ENCODE measurements at places on chromosomes 12 and 14. TPM values are rescaled to one million over a fixed set of nuclear protein-coding genes. Genes with fewer than 3 reads are reported as not detected.
A peak's percentile ranks its signal among the peaks of the same experiment; 100 is the strongest.

The MIP gene
- total RNA-seq = not detected

DNA sequence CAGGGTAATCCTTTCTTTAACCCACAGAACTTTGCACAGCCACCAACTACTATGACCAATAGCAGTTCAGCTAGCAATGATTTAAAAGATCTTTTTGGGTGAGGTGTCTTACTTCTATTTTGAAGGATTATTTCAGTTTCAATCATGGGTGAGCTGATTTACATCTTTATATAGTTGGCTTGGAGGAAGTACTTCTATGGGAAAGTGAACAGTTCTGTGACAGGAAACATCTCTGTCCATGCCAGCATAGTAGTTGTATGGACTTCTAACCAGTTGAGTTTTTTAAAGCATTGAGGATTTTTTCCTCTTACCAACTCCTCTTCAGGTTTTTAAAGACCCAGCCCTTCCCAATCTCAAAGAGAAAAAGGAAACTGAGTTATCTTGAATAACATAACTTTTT is 17.8 kb upstream of the SLC17A8 start:
- no peak overlapping the region for H3K4me3 ChIP-seq
- H3K36me3 ChIP-seq = peaks cover 57% of the 10 kb centered on the region
- DNase-seq = no peak

The CRACR2A gene
- 7.6 TPM for total RNA-seq

DNA sequence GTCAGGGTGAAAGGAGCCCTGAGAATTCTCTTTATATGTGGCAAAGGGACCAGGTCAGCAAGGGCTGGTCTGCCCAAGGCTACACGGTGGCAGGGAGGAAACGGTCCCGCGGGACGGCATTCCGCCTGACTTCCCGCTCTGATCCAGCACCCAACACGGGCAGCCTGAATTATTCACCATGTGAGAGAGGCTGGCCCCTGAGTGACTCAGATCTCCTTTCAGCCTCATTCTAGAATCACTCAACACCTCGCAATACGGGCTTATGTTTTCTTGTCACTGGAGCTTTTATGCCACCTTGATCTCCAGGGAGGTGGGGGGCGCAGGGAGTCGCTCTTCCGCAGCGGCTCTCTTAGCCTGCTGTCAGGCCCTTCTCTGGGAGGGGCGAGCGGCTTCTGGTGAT is 8.5 kb downstream of the LRTM2 start:
- DNase-seq = no peak
- peaks cover 5% of the 10 kb centered on the region for H3K4me1 ChIP-seq
- H3K27me3 ChIP-seq = peaks cover 100% of the 10 kb centered on the region
- no peak overlapping the region for H3K4me3 ChIP-seq
- no peaks in the 10 kb centered on the region for H3K36me3 ChIP-seq
- H3K27ac ChIP-seq = no peak overlapping the region

- peak overlapping the region; percentile 96 for H3K27ac ChIP-seq
- H3K27me3 ChIP-seq = no peaks in the 10 kb centered on the region
- H3K4me3 ChIP-seq = no peak overlapping the region
- peaks cover 86% of the 10 kb centered on the region for H3K4me1 ChIP-seq
- no peak for DNase-seq
These were observed 152.4 kb downstream of the TSPAN9 start for GRCh38 chr12:3229577-3229976.

The CDKL1 gene
- 1.3 TPM for total RNA-seq

The CMTM5 gene
- total RNA-seq = 1.0 TPM

GRCh38 chr14:56733396-56733795 is 76.9 kb downstream of the OTX2 start:
- H3K4me1 ChIP-seq = no peaks in the 10 kb centered on the region
- peaks cover 65% of the 10 kb centered on the region for H3K27me3 ChIP-seq

- H3K36me3 ChIP-seq = peaks cover 9% of the 10 kb centered on the region
- H3K27me3 ChIP-seq = no peaks in the 10 kb centered on the region
- H3K4me1 ChIP-seq = peaks cover 97% of the 10 kb centered on the region
- DNase-seq = no peak
- peak overlapping the region; percentile 77 for H3K4me3 ChIP-seq
- H3K27ac ChIP-seq = peak overlapping the region; percentile 99
These were observed 1.0 kb upstream of the NR4A1 start for GRCh38 chr12:52050116-52050757.

- H3K4me1 ChIP-seq = peaks cover 11% of the 10 kb centered on the region
- peak overlapping the region; percentile 31 for H3K27ac ChIP-seq
- no peaks in the 10 kb centered on the region for H3K36me3 ChIP-seq
- no peak for DNase-seq
- no peak overlapping the region for H3K4me3 ChIP-seq
These were observed 144.6 kb downstream of the SUDS3 start for GRCh38 chr12:118521036-118521370.

- H3K27ac ChIP-seq = peak overlapping the region; percentile 97
- peak overlapping the region; percentile 96 for H3K4me3 ChIP-seq
- peaks cover 93% of the 10 kb centered on the region for H3K4me1 ChIP-seq
- no peaks in the 10 kb centered on the region for H3K27me3 ChIP-seq
These were observed 1.0 kb downstream of the SH2B3 start for GRCh38 chr12:111406474-111407376.

DNA sequence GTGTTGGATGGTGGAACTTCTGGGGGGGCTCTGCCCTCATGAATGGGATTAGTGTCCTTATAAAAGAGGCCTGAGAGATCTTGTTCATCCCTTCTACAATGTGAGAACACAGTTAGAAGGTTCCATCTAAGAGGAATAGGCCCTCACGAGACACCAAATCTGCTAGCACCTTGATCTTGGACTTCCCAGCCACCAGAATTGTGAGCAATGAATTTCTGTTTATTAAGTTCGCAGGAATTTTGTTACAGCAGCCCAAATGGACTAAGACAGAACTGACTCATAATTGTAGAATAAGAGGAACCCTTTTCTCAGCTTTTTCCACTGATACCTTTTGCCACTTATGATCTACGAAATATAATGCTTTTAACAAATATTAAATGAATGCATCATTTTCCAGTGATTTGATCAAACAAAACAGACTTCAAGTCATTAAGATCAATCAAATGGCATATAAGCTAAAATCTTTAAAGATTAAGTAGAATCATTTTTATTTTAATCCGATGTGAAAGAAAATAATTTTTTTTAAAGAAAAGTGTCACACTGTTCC is 68.2 kb downstream of the HECTD1 start:
- no peaks in the 10 kb centered on the region for H3K4me1 ChIP-seq
- no peak overlapping the region for H3K27ac ChIP-seq
- DNase-seq = no peak
- peaks cover 99% of the 10 kb centered on the region for H3K36me3 ChIP-seq
- no peak overlapping the region for H3K4me3 ChIP-seq

- DNase-seq = no peak
- no peak overlapping the region for H3K4me3 ChIP-seq
- no peaks in the 10 kb centered on the region for H3K4me1 ChIP-seq
- no peaks in the 10 kb centered on the region for H3K27me3 ChIP-seq
- peaks cover 2% of the 10 kb centered on the region for H3K36me3 ChIP-seq
These were observed 28.0 kb downstream of the ERH start for GRCh38 chr14:69370061-69370460.

DNA sequence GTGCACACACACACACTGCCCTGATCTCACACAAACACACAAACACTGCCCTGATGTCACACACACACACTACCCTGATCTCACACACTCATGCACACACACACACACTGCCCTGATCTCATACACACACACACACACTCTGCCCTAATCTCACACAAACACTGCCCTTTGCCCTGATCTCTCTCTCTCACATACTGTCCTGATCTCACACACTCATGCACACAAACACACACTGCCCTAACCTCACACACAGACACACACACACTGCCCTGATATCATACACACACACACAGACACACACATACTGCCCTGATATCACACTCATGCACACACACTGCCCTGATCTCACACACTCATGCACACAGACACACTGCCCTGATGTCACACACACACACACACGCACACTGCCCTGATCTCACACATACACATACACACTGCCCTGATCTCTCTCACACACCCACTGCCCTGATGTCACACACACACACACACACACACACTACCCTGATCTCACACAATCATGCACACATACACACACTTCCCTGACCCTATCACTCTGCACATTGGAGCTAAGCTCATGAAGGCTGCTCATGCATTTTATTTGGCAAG is 97.6 kb upstream of the DIO3 start:
- H3K36me3 ChIP-seq = no peaks in the 10 kb centered on the region
- DNase-seq = no peak
- H3K4me3 ChIP-seq = no peak overlapping the region
- peaks cover 90% of the 10 kb centered on the region for H3K27me3 ChIP-seq
- no peak overlapping the region for H3K27ac ChIP-seq

The YBX3 gene
- 903 TPM for total RNA-seq

The MYH7 gene
- total RNA-seq = 14,853 TPM

DNA sequence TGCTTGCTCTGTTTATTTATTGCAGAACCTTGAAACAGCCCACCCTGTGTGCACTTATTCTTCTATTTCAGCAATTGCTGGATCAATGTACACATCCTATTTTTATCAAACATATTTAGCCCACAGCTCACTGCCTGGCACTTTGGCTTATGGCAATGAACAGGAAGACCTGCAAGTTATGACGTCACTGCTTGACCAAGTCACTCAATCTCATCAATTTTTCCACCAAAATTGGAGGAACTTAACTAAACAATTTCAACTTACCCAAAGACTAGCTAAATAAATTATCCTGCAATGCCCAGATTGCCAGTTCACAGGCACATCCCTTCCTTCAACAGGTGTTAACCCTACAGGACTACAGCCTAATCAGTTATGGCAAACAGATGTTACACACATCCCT is 89.3 kb downstream of the FSCB start:
- no peaks in the 10 kb centered on the region for H3K27me3 ChIP-seq
- no peak for DNase-seq
- H3K36me3 ChIP-seq = no peaks in the 10 kb centered on the region
- no peak overlapping the region for H3K27ac ChIP-seq
- H3K4me3 ChIP-seq = no peak overlapping the region

- DNase-seq = no peak
- no peaks in the 10 kb centered on the region for H3K27me3 ChIP-seq
- peak overlapping the region; percentile 90 for H3K27ac ChIP-seq
- H3K4me3 ChIP-seq = peak overlapping the region; percentile 82
- no peaks in the 10 kb centered on the region for H3K36me3 ChIP-seq
These were observed 482 bp downstream of the WDHD1 start for GRCh38 chr14:55026441-55026792.

The ERBB3 gene
- 2.3 TPM for total RNA-seq

- H3K27ac ChIP-seq = no peak overlapping the region
- no peak overlapping the region for H3K4me3 ChIP-seq
- no peaks in the 10 kb centered on the region for H3K27me3 ChIP-seq
- DNase-seq = no peak
- H3K4me1 ChIP-seq = no peaks in the 10 kb centered on the region
- no peaks in the 10 kb centered on the region for H3K36me3 ChIP-seq
These were observed 24.0 kb upstream of the CLEC4E start for GRCh38 chr12:8564656-8565055.

DNA sequence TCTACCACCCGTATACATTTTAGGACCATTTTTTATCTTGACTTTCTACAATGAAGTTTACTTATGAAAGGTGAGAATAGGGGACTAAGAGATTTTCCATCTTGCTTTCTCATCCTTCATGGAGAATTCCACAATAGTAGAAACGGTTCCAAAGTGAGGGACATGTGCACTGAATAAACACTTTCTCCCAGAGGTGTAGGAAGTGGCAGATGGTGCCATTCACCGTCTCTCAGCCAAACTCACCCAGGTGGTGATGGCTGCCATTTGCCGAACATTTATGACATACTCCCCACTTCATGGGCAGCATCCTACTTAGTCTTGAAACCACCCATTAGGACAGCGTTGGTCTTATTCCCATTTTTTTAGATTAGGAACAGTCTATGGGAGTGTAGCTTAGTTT is 540.5 kb downstream of the DIO2 start:
- H3K36me3 ChIP-seq = no peaks in the 10 kb centered on the region
- H3K4me1 ChIP-seq = no peaks in the 10 kb centered on the region
- no peaks in the 10 kb centered on the region for H3K27me3 ChIP-seq
- H3K4me3 ChIP-seq = no peak overlapping the region
- H3K27ac ChIP-seq = no peak overlapping the region

DNA sequence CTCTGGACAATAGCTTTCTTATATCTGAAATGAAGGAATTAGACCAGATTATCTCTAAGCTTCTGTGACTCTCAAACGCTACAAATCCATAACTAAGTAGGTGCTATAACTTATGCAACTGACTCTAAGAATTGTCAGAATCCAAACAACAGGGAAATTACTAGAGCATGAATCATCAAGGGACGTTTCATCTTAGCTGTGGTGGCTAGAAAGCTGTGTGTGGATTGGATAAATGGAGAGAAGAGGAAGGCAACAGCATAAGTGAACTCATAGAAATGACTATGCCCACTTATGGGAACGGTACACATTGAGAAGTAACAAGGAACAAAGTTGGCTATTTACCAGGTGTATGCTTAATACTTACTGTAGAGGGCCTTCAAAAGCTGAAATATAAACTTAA is 96.0 kb upstream of the NEDD1 start:
- no peak overlapping the region for H3K4me3 ChIP-seq
- H3K27ac ChIP-seq = no peak overlapping the region
- no peaks in the 10 kb centered on the region for H3K36me3 ChIP-seq
- H3K4me1 ChIP-seq = no peaks in the 10 kb centered on the region
- no peak for DNase-seq

GRCh38 chr14:82223276-82223675 is 689.6 kb upstream of the SEL1L start:
- no peaks in the 10 kb centered on the region for H3K27me3 ChIP-seq
- no peaks in the 10 kb centered on the region for H3K36me3 ChIP-seq
- H3K27ac ChIP-seq = no peak overlapping the region

GRCh38 chr14:32330351-32331111 is 1.4 kb downstream of the AKAP6 start:
- H3K36me3 ChIP-seq = no peaks in the 10 kb centered on the region
- H3K4me1 ChIP-seq = peaks cover 13% of the 10 kb centered on the region
- H3K27me3 ChIP-seq = no peaks in the 10 kb centered on the region
- no peak overlapping the region for H3K4me3 ChIP-seq
- no peak for DNase-seq

The SPSB2 gene
- total RNA-seq = 3.2 TPM

DNA sequence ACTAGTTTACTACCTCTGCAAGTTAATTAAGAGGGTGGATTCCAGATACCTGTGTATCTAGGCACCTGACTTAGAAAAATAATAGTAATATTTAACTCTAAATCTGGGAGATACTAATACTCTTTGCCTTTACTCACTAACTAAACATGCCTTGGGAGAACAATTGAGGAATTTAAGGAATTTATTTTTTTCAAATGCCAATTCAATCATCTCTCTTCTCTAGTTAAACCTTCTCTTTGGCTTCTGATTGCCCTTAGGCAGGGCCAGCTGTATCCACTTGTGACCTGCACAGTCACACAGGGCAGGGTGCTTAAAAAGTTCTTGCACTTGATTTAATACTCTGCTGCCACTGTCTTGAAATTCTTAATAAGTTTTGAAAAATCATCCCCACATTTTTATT is 142.4 kb downstream of the PLCZ1 start:
- H3K27ac ChIP-seq = no peak overlapping the region
- H3K36me3 ChIP-seq = no peaks in the 10 kb centered on the region
- H3K4me3 ChIP-seq = no peak overlapping the region
- H3K4me1 ChIP-seq = no peaks in the 10 kb centered on the region
- DNase-seq = no peak

The SERPINA10 gene
- total RNA-seq = not detected

- no peak overlapping the region for H3K4me3 ChIP-seq
- H3K36me3 ChIP-seq = no peaks in the 10 kb centered on the region
These were observed 84.7 kb downstream of the GALNT4 start for GRCh38 chr12:89439941-89440340.

- H3K27ac ChIP-seq = peak overlapping the region; percentile 81
- no peak for DNase-seq
- H3K27me3 ChIP-seq = no peaks in the 10 kb centered on the region
These were observed 75.9 kb downstream of the BMP4 start for GRCh38 chr14:53880761-53881160.

The RERGL gene
- total RNA-seq = 0.69 TPM
